ENCODE measurements at places on chromosomes 12 and 14.

- DNase-seq: no peak
Measured at GRCh38 chr12:103241184-103241583, 254.6 kb downstream of the C12orf42 start.

- DNase-seq: no peak
Measured at GRCh38 chr14:81208489-81208888, 12.3 kb downstream of the GTF2A1 start.

GRCh38 chr14:82757776-82758175, 1224.1 kb upstream of the SEL1L start:
- no peak for DNase-seq

DNA sequence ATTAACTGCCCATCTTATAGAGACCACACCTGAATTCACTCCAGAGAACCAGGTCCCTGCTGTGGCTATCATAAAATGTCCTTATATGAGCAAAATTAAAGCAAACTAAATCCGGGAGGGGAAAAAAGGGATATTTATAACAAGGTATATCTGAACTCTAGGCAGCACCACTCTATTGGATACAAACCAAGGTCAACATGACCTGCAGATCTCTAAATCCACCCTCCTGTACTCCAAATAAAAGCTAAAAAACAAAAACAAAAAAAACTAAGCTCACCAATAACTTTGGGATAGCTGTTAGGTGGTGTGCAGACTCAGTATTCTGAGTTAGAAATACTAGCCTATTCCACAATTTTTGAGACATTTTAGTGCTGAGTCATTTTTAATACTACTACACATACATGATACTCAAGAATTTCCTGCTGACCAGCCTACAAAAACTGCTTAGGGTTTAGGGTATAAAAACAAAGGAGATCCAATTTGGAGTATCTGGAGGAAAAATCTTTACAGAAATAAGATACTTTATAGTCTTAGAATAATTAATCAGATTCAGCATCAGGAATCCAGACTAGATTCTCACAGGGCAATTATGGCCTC, 46.6 kb upstream of the LTBP2 start:
- DNase-seq: no peak

- DNase-seq: no peak
Measured at GRCh38 chr14:84655014-84655413, 874.9 kb upstream of the FLRT2 start.

DNA sequence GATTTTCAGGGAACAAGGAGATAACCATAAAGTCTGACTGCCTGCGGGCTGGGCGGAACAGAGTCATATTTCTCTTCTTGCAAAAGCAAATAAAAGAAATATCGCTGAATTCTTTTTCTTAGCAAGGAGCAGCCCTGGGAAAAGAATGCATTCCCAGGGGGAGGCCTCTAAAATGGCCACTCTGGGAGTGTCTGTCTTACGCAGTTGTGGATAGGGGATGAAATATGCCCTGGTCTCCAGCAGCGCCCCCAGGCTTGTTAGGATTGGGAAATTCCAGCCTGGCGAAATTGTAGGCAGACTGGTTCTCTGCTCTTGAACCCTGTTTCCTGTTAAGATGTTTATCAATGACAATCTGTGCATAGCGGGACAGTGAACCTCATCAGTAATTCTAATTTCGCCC, 40.5 kb downstream of the PCNX1 start:
- no peak for DNase-seq

- DNase-seq: no peak
Measured at GRCh38 chr12:72141381-72141780, 130.8 kb upstream of the TRHDE start.

DNA sequence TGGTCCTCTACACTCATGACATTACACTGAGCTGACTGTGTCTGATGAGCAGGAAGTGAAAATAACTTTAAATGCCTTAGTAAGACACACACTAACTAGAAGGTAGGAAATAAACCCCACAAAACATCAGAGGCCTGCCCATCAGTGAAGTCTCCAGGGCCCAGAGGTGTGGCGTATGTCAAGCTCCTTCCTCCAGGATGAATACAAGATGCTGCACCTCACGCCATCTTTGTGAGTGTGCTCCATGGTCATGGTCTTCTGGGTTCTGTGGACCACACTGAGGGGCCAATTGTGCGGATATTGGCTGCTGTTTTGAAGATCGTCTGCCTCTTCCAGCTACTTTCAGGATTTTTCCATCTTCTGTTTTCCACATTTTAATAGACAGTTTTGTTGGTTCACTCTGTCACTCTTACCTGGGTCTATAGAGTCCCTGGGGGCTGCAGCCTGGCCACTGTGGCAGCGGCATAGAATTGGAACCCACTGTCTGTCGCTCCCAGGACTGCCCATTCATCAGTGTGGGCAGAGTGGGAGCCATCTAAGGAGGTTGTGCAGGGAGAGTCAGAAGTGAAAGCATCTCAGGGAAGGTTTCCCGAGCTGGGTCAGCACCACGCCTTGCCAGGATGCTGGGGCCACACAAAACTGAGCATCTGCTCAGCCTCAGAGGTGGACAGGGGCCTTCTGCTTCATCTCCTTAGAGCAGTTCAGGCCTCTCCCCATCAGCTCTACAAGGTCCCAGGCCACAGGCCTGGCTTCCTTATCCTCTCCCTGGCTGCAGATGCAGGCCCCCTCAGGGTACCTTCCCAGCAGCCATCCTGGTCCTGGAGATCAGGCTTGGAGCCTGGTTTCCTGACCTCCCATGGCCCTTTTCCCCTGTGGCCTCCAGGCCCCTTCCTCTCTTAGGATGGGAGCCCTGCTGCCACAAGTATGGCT, 57.5 kb upstream of the C14orf180 start:
- no peak for DNase-seq

GRCh38 chr12:84131076-84131475, 781.5 kb downstream of the SLC6A15 start:
- DNase-seq: no peak

DNA sequence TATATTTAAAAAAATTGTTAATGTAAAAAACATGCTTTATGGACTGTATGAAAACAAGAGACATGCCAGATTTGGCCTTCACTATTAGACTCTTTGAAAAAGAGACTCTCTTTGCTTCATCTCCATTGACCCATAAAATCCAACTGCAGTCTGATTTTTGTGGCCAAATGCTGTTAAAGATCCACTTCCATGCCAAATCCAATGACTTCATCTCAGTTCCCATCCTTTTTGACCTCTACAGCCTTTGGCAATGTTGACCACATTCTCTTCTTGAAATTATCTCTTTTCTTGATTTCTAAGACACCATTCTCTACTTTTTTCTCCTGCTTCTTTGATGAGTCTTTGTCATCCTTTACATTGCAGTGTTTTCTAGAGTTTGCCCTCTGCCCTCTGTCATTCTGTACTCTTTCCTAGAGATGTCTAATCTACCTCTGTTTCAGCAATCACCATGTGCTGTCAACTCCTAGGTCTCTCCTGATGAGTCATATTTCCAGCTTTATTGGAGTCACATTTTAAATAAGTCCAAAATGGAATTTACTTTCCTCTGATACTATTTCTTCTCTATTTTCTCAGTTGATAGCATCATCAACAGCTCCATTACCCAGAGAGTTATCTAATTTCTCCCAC, 2.4 kb downstream of the TMPRSS12 start:
- no peak for DNase-seq

- no peak for DNase-seq
Measured at GRCh38 chr14:47921133-47921532, 245.7 kb upstream of the MDGA2 start.

DNA sequence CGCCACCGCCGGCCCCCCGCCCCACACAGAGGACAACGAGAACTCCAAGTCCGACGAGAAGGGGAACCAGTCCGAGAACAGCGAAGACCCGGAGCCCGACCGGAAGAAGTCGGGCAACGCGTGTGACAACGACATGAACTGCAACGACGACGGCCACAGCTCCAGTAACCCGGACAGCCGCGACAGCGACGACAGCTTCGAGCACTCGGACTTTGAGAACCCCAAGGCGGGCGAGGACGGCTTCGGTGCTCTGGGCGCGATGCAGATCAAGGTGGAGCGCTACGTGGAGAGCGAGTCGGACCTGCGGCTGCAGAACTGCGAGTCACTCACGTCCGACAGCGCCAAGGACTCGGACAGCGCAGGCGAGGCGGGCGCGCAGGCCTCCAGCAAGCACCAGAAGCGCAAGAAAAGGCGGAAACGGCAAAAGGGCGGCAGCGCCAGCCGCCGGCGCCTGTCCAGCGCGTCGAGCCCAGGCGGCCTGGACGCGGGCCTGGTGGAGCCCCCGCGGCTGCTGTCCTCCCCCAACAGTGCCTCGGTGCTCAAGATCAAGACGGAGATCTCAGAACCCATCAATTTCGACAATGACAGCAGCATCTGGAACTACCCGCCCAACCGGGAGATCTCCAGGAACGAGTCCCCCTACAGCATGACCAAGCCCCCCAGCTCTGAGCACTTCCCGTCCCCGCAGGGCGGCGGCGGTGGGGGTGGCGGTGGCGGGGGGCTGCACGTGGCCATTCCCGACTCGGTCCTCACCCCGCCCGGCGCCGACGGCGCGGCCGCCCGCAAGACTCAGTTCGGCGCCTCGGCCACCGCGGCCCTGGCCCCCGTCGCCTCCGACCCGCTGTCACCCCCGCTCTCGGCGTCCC, 150.9 kb downstream of the EGLN3 start:
- no peak for DNase-seq

DNA sequence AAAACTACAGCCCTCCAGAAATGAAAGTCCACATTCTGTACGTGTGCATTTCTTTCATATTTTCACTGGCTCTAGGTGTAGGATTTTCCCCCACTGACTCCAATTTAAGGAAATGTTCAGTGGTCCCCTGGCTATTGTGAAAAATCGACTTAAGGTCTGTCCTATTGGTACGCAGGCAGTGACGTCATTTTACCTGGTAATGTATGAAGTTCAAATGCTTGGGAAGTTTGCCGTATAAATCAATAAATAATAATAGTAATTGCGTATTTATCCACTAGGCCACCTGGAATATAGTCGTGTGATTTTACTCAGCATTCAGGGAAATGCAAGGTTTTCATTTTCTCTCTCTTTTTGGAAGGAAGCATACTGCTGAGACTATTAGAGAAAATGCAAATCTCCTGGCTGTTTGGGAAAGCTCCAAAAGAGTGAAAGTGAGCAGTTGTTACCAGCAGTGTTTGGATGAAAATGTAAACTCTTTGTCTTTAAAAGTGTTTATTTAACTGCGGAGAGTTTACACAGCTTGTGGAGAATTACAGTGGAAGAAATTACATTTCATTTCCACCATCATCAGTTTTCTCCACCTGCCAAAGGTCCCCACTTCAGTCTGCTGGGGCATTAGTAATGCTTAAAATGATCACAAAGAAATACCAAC, 107.0 kb downstream of the EXOC5 start:
- DNase-seq: no peak

- DNase-seq: no peak
Measured at GRCh38 chr12:12333407-12334366, 16.4 kb downstream of the MANSC1 start.

DNA sequence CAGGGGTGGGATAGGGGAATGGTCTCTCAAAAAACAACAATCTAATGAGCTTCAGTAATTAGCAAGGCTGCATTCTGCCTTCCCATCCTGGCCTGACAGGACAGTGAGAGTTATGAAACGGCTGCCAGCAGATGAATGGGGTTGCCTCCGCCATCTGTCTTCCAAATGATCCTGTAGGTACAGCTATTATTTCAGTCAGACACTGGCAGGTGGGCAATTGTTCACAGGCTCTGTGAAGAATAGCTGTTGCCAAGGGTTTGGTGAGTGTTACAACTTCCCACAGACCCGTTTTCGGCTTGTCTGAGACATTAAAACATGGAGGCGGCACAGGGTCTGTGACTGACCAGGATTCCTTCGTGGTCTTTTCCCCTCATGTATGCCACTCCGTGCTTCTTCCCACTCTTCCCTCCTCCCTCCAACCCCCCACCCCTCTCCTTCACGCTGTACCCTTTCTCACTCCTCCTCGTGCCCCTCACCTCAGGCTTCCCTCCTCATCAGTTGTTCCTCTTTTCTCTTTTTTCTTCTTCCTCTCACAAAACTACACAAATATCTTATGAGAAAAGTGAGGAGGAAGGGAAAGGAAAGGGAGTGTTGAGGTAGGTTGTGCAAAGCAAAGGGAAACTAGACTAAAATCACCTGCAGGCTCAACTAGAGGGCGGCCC, 160.8 kb upstream of the GZMB start:
- no peak for DNase-seq

- no peak for DNase-seq
Measured at GRCh38 chr12:27865421-27865820, 85.4 kb upstream of the MANSC4 start.

- no peak for DNase-seq
Measured at GRCh38 chr14:101104485-101104884, 201.0 kb upstream of the RTL1 start.

DNA sequence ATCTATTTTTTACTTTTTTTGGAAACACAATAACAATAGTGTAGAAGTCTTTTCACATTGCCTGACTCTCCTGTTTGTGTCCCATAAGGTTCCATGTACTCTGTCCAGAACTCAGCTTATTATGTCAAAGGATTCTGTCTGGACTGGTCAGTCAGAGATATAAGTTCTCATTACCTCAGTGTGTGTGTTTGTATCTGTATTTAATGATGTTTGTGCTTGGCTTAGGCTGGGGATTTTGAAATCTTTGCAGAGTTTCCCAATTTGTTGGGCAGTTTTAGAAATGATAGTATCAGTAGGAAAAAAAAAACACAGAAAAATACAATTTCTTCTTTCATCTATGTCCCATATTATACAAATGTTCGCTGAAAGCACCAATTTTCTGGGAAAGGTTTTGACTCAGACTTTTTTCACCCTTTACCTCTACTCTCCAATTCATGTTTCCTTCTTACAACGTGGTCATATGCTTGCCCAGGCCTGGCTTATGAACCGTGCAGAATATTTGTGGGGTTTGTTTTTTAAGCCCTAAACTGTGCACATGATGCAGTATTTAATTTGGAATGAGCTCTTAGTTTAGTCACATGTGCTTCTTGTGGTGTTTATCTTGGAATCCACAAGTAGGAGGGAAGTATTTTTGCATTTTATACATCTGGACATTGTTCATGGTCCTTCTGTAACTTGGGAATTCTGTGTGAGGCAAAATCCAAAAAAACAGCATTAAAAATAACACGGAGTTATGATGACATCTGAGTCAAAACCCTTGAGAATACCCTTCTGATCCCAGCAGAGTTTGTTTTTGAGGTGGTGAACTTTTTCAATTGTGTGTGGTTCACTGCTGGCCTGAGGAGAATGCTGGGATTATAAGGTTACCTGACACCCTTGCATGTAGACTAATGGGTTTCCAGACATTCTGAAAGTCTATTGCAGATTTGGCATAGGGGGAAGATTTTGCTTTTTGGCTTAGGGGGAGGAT, 121.2 kb downstream of the RAD51B start:
- DNase-seq: no peak

All from right renal pelvis (tissue), 4 donors.